Hepatic stellate cell (primary cell): ENCODE measurements at places on chromosomes 16 and 17.

DNA sequence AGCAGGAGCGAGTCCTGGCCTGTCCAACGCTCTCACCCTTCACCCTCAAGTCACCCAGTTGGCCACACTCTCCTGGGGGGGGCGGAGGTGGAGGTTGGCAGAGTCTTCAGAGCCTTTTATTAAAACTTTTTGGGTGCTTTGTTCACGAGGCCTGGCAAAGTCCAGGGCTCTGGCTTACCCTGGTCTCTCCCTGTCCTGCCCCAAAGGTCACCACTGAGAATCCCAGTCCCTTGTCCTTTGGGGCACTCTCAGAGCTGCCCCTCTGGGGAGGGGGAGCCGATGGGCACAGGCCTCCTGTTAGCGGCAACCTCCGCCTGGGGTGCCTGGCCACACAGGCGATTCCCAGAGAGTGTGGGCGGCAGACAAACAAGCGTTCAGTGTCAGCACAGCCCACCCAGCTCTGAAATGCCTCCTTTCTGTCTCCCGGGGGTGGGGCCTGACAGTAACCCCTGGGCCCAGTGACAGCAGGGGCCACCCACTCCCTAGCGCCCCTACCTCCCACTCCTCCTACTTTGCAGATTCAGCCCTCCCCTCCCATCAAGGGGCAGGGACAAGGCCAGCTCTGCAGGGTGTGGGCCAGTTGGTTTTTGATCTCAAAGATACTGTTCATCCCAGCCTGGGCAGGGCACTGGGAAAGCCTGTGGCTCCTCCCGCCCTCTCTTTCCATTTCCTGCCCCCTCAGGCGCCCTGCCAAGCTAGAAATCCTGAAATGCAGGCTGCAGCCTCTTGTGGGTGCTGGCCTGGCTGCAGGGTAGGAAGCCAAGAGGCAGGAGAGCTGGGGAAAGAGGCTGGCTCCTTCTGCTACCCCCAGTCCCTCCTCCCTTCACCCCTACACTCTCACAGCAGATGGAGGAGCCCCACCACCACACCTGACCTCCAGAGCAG, 36.6 kb upstream of the EMP2 start:
- DNase-seq = peak; percentile 51

- DNase-seq = no peak
Measured at GRCh38 chr16:50457423-50457822, 88.6 kb upstream of the BRD7 start.

DNA sequence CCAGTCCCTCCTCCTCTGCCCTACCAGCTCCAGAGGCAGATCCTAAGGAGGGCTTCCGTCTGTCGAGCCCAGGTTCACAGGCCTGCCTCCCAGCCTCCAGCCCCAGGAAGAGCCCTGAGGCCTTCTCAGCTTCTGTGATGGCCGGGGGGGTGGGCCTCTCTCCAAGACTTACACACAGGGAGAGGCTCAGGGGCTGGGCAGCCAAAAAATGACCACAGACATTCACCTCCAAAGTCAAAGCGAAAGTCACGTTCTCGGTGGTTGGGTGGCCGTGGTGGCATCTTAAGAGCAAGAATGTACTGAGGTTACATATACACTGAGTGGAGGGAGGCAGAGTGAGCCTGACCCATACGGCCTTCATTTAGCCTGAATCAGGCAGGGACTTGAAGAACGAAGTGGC, 119.1 kb downstream of the CCDC182 start:
- no peak for DNase-seq

GRCh38 chr17:63196772-63197335, 230.8 kb downstream of the TANC2 start:
- no peak for DNase-seq

DNA sequence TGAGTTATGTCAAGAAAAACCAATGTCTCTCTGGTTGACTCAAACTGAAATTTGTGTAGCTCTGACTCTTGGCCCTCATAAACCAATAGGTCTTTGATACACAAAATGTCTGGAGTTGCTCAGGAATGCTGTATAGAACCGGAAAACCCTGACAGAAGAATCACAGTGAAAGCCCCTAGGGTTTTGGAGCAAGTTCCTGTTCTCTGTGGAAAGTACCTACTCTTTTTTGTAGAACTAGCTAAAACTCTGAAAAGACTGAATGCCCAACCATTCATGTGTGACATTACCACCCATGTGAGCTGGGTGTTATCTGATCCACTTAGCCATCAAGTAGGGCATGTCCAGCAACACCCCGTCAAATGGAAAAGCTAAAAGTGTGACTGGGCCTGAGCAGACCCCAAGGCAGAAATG, 28.8 kb downstream of the CCL4 start:
- DNase-seq = no peak

- no peak for DNase-seq
Measured at GRCh38 chr17:77324227-77324626, 183.5 kb downstream of the SEC14L1 start.

DNA sequence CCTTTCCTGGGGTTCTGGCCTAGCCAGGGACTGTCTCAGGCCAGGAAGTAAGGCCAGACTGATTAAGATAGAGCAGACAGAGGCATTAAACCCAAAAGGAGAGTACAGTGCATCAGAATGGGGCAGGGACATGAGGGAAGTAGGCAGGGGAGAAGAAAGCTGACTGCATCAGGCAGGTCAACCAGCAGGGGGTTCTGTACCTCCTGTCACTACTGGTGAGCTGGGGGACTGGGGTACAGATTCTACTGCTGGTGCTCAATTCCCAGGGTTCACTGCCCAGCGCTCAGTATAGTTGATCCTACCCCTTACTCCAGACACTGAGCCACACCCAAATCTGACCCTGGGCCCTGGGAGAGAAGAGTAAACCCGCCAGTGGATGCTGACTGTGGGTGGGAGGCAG, 12.9 kb upstream of the MTMR4 start:
- no peak for DNase-seq

DNA sequence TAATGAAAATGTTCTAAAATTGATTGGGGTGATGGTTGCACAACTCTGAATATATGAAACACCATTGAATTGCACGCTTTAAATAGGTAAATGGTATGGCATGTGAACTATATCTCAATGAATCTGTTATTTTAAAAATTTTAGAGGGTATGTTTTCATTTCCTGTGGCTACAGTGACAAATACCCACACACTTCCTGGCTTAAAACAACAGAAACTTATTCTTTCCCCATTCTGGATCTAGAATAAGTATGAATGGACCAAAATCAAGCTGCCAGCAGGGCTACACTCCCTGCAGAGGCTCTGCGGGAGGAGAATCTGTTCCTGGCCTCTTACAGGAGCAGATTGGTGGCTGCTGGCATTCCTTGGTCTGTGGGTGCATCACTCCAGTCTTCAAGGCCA, 11.3 kb upstream of the PECAM1 start:
- DNase-seq = no peak

GRCh38 chr17:67290711-67291291, 45.8 kb upstream of the HELZ start:
- no peak for DNase-seq

GRCh38 chr16:11768849-11769248, 26.2 kb upstream of the TXNDC11 start:
- DNase-seq = no peak

GRCh38 chr17:21001111-21001812, 41.5 kb downstream of the USP22 start:
- DNase-seq = no peak

DNA sequence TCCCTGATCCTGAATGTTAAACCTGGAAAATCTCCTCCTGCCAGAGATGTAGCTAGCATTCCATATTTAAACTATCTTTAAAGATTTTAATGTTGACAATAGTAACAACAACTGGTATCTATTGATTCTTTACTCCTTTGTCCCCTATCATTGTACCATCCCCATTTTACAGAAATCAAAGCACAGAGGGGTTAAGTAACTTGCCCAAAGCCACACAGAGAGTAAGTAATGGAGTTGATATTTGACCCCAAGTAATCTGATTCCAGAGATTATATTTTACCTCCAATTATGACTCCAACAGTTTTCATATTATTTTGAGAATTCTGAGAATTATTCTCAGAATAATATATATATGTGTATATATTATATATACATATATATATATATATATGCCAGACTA, 37.7 kb upstream of the RGS9 start:
- no peak for DNase-seq

GRCh38 chr17:75398279-75398678, 7.2 kb downstream of the GRB2 start:
- DNase-seq = no peak

GRCh38 chr16:8096211-8096610, 494.1 kb downstream of the TMEM114 start:
- DNase-seq = no peak

DNA sequence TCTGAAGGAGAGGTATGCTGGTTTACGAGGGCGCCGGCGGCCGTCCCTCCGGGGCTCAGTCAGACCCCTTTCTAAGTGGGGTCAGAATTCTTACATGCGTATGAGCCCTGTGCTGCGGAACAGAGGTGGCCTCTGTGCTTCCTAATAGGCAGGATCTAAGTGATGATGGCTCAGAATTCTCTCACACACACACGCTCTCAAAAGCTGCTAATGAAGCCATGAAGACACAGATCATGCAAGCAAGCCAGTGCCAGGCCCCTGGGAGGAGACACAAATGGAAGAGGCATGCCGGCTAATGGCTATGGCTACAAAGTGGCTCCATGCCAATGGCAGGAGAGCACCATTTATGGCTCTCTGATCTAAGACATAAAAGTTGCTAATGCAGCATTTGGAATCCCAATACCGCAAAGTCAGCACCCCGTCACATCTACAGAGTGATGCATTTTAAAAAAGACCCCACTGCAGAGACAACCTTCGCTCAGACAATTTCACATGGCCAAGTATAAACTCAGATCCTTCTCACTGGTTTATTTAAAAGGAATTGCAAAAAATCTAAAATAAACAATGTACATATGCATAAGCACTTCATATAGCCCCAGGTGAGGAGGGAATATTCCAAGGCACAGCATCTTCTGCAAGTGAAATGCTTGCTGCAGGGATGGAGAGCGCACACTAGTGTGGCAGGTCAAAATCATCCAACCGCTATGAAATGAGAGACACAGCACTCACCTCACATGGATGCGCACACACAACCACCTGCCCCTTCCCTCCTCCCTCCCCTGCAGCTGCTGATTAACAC, 24.5 kb downstream of the NPLOC4 start:
- DNase-seq = no peak

GRCh38 chr17:31289790-31290189, 7.2 kb downstream of the OMG start:
- DNase-seq = no peak

GRCh38 chr16:72646615-72647014, 401.3 kb downstream of the ZFHX3 start:
- DNase-seq = no peak

DNA sequence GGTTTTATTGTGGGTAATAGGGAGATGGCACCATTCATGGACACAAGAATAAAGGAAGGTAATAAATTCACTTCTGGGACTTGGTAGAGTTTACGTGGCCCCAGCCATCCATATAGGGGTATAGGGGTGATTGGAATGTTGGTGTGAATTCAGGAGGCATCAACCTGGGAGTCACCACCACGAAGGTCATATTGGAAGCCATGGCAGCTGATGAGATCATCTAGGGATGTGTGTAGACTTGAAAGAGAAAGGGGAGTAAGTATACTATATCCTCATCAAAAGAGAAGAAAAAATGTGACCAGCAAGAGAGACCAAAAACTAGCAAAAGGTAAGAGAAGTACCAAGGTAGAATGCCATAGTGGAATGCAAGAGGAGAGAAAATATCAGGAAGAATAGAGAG, 26.6 kb upstream of the GINS3 start:
- no peak for DNase-seq
